ENCODE measurements at places on chromosomes 13 and 19.
A peak's percentile ranks its signal among the peaks of the same experiment; 100 is the strongest.

- DNase-seq = peak; percentile 27
Observed at GRCh38 chr13:44989941-44990340, 603 bp downstream of the GPALPP1 start.

DNA sequence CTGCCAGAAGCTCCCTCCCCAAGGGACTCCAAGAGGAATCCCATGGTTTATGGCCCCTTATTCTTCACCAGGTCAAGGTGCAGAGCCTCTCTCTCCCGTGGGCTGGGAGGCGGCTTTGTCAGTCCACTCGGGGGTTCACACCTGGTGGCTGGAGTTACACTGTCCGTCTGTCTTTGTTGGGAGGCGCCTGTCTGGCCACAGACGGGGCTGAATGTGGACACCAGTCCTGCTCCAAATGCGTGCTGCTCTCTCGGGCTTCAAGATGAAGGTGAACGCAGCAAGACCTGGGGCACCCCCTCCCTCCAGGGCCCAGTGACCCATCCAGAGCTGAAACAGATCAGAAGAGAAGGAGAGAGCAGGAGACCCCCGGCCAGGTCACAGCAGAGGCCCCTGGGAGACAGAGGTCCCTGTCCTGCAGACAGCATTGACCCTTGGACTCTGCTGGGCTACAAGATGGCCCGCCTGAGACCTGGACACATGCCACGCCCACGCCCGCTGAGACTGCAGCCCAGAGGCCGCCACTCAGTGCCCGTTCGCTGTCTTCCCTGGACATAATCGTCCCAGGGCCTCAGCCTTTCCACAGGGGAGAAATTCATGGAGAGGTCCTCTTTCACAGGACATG lies 29.9 kb upstream of the TUBGCP3 start:
- DNase-seq = no peak

DNA sequence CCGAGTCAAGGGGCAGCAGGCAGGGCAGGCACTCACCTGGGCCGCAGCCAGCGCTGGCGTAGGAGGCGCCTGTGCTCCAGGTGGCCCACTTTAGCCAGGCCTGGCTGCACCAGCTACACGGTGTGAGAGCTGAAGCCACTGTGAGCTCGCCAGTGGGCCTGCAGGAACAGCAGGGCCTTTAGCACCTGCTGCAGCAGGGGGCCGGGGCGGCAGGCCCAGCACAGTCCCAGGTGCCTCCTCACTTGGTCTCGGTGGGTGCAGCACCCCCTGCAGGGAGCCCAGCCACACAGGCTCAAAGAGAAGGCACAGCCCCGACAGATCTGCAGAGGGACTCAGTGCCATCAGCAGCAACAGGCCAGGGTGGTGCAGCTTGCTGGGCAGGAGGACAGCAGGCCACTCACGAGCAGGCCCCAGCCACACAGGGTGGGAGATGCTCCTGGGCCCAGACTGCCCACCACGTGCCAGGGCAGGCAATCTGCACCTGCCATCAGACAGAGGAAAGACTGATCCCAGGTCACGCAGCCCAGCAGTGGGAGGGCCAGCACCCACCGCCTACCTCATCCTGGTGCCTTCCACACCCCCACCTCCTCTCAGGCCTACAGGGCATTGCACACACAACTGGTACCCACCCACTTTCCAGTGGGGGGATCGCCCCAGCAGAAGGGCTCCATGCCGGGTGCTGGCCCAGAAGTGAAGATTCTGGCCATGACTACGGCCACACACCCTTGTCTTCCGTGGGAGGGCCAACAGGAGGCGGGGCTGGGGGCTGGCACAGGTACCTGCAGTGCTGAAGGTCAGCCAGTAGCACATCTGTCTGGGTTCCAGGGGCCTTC lies 15.8 kb downstream of the ARHGAP33 start:
- no peak for DNase-seq

- DNase-seq = no peak
Observed at GRCh38 chr13:51697181-51697580, 106.8 kb downstream of the DHRS12 start.

DNA sequence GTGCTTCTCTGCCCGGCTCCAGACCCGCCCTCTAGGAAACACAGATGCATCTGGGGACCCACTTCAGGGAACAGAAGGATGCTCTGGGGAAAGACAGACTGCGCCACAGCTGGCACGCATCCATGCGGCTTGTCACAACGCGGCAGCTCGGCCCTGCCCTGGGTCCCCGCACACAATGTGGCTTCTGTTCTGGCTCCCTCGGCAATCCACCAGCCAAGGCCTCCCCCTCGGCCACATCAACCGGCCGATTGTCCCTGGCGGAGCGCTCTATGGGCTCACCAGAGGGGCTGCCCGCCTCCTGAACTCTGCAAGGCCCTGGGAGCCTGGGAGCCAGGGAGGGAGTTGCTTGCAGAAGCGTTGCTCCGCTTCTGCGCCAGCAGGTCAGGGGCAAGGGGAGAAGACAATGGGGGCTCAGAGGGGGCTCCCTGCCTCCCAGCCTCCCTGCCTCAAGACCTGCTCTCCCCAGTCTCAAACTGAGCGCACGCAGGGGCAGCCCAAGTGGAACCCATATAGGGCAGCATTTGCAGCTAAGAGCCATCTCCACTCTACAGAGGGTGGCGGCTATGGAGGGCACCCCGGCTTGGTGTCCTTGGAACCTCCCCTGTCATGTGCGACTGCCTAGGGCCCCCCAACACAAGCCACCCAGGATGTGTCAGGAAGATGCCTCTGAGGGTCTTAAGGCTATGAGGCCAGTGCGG lies 37.9 kb downstream of the MLLT1 start:
- DNase-seq = no peak

DNA sequence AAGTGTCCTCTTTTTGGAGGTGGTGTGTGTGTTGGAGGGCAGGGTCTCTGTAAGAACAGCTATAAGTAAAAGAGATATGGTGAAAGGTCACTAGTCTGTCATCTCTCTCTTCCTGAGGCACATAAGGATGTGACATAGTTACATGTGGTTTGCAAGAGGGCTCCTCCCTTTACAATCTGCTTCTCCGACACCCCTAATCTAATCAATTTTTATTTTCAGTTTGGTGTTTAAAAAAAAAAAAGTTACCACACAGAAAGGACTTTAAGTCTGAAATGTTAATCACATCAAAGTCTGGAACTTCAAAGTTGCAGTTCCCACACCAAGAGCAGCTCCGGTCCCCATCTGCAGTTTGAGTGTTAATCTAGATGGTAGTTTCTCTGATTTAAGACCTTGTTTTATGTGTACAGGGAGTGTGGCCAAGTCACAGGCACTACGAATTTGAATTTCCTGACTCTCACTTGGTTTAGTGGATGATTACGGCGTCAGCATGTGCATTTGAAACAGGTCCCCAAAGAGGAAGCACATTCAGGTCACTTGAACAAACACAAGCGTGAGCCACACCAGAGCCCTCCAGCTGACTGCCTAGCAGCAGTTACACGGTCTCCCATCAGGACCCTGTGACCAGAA lies 53.1 kb downstream of the FOXO1 start:
- peak; percentile 34 for DNase-seq

DNA sequence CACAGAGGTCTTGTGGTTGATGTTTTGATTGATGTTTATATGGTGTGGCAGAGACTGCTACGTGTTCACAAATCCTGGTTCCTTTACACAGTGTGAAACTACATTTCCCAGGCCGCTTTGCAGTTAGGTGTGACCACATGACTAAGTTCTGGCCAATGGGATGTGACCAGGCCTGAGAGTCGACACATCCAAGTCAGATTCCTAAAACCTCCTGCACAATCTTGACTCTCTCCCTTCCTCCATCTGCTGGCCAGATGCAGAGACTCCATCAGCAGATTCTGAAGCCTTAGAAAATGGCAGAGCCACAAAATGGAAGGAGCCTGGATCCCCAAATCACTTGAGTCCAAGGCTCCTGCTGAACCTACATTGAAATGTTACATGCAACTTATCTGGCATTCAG lies 12.6 kb downstream of the CD37 start:
- DNase-seq = no peak

GRCh38 chr19:40627486-40628279 lies 26.5 kb downstream of the LTBP4 start:
- DNase-seq = no peak

DNA sequence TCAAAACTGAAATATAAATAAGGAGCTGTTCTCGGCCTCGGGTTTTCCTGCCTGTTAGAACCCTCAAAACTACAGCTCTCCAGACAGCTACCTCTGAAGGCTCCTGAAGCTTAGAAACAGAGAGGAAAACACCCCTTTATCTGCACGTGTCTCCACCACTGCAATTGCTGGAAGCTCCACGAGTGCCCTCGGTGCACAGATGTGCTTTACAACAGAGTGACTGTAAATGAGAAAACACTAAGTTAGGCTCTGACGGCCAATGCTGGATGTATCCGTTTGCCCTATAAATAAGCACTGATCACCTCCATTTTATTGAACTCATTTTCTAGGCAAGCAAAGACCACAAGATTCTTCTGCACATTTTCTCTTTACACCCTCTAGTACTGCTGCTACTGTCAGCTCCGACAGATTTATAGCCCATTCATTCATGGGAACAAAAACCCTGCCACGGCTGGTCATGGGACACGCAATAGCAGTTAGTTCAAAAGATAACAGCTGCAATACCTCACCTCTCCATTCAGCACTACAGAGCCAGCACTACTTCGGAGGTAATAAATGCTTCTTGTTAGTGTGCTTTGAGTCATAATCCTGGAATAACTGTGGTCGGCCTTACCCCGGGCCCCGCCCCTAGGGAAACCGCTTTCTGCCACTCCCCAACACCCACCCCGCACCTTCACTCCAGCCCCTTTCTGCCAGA lies 241.1 kb upstream of the ZNF507 start:
- no peak for DNase-seq

GRCh38 chr13:73960474-73960873 lies 173.7 kb downstream of the KLF12 start:
- no peak for DNase-seq

DNA sequence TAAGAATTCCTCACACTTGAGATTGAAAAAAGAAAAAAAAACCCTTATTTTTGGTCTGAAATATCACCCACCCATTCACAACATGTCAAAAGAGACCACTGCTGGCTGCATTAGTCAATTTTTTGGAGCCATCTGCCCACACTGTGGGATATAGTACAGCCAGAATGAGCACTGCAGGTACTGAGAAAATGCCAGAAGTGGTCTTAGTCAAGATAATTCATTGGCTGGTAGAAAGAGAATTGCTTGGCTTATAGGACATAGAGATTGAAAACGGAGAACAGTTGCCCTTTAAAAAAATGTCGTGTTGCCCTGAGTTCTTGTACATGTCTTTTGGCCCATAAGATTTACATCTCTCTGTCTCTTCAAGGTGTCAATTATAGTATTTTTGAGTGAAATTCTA lies 1899.5 kb downstream of the OLFM4 start:
- no peak for DNase-seq

DNA sequence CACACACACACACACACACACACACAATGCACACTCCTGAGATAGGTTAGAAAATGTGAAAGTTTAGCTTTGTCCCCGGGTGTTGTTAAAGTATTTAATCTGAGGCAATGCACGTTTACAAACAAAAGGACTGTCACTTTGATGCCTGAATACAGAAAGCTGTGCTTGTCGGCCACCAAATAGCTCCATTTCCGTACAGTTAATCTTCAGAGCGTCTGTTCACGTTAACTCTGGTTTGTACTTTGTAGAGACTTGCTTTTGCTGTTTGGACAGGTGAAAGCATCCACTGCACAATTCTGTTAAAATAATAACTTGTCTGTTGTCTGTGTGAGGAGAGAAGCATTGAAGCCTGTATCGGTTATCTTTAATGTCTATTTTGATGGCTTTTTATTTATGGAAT lies 267.8 kb downstream of the FGF9 start:
- DNase-seq = no peak

DNA sequence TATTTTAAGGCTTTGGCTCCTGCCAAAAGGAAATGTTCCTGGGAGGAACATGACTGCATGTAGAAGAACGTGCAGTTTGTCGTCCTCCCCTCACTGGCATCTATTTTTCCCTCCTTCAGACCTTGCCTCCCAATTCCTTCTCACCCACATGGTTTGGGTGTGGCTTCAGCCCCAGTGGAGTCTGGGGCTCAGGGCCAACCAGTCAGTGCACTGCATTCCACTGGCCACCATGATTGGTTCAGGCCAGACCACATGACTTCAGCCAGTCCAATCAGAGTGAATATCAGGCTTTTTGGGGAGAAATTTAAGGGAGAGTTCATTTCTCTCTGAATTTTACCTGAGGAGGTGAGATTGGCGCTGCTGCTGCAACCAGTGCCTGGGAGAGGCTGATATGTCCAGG lies 171.6 kb downstream of the ZIC5 start:
- no peak for DNase-seq

GRCh38 chr13:92825938-92826596 lies 400.5 kb upstream of the GPC6 start:
- DNase-seq = no peak

- no peak for DNase-seq
Observed at GRCh38 chr19:37313335-37313627, 57.6 kb upstream of the ZNF527 start.

DNA sequence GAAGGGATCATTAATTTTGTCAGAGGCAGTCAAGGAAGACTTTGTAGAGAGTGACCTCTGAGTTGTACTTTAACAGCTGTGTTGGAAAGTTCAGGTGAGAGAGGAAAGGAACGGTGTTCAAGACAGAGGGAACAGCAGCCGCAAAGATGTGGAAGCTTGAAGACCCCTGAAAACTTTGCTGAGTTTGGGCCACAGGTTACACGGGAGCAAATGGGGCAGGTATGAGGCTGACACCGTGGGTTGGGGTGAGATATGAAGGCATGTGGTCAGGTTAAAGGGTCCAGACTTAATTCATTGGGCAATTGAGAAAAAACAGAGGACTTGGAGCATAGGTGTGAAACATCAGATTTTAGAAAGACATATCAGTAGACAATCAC lies 72.0 kb upstream of the SERP2 start:
- DNase-seq = no peak

GRCh38 chr13:111062966-111063365 lies 52.1 kb upstream of the ARHGEF7 start:
- no peak for DNase-seq

DNA sequence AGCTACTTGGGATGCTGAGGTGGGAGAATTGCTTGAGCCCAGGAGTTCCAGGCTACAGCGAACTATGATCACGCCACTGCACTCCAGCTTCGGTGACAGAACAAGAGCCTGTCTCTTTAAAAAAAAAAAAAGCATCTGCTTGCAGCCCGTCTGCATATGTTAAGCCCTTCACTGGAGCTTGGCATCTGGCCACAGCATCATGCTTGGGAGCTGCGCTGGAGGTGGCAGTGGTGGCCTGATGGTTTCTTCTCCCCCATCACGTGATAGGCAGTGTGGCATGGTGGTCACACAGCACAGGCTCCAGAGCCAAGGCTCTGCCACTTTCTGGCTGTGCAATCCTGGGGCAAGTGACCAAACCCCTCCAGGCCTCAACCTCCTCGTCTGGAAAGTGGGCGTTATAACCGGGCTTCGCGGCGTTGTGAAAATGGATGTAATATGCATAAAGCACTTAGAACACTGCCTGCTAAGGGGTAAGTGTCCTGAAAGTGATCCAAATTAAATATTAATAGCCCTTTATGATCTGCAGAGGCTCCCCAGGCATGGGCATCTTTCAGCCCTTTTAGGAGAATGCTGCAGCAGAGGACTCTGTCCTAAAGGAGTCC lies 24.4 kb downstream of the MARK4 start:
- no peak for DNase-seq

DNA sequence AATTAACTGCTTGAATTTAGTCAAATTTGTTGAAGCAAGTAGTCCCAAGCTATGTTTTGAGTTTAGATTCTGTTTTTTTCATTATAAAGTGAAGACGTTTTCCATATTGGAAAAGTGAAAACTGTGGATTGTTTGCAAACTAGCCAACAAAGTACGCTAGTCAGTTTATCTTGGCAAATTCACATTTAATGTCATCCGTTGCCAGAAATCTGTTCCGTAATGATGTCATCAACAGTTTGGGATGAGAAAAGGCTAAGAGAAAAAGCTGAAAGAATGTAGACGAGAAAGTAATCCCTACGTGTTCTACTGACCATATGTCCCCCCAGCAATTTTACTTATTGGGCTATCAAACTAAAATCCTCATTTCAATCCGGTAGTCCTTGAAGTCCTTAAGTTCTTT lies 419.6 kb downstream of the GPC6 start:
- DNase-seq = no peak
